ENCODE measurements at places on chromosomes 4 and X.

DNA sequence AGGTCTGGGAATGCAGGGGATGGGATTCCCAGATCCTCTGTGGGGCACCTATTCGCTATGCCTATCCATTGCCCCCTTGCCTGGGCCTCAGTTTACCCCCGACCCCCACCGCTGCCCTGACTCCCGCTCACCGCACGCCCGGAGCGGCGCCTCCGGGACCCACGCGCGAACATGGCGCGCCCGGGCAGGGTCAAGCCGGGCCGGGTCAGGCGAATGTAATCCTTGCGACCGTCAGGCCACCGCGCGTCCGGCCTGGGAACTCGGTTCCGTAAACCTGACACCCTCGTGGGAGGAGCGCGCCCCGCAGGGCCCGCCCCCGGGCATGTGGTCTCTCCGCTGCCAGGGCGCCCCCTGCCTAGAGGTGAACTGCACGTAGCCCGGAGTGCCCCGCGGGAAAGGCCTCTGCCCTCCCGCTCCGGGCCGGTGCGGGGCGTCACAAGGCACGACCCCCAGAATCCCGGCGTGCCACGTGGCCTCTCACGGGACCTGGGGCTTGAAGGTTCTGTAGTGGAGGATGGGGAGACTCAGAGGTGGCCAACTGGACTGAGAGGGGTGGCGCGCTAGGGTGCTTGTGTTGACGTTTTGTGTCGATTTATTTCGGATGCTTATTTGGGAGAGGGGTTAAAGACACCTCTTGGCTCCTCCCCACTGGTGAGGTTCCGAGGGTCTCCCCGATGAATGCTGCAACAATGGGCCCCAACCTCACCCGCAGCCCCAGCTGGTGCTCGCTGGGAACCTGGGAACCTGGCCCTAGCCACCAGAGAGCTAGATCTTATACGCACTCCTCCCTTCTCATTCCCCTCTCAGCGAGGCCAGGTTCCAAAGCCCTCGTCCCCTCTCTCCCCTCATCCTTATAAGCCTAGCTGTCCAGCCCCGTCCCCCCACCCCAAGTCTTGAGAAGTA lies at the start of gene PRICKLE3:
Gene PRICKLE3, minus strand, starts transcription at position 249 of the 903 bp plus-strand sequence. Its CDS starts 76 bp downstream, at position 173.
- peak; percentile 15 for DNase-seq

GRCh38 chr4:40327340-40327739 lies 7.8 kb upstream of the CHRNA9 start:
- DNase-seq: no peak

DNA sequence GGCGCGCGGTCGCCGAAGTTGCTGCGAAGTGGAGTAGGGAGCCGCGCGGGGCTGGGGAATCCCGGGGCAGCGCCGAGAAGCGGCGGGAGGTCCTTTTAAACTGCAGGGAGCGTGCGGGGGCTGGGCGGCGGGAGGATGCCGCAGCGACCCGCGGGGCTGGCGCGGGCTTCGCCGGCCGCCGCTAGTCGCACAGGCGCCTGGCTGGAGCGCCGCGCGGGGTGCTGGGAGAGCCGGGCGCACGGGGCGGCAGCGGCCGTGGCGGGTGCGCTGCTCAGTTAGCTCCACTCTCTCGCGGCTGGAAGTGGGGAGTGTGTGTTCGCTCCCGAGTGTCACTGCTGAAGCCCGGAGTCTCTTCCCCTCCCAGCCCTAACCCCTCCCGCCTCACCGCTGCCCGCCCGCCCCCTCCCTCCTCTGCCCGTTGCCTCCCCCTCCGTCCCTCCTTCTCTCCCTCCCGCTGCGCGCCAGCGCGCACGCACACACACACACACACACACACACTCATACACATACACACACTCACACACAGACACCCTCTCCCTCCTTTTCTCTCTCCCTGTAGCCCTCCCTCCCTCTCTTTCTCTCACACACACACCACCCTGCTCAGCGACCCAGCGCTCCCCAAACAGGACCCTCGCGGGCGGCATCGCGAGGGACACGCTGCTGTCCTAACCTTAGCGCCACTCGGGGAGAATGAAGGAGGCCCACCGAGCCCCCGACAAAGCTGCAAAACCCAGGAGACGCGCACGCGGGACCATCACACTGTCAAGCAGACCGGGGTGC lies at the start of gene NDNF:
Gene NDNF, minus strand, starts transcription at position 312 of the 780 bp plus-strand sequence. CDS start 26,698 bp downstream, outside the sequence.
- peak; percentile 25 for DNase-seq

DNA sequence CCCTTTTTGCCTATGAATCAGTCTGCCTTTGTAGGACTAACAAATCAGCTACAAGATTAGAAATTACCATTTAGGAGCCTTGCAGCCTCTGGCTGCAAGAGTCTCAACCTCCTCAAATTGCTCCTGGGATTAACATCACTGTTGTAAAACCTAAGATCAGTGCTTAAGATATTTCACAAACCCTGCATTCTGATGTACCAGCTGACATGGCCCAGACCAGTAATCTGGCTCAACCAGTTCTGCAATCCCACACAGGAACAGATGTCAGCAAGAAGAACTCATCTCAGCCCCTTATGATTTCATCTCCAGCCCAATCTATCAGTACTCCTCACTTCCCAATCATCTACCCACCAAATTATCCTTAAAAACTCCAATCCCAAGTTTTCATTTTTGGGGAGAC lies 32.5 kb upstream of the AADAT start:
- no peak for DNase-seq

- DNase-seq: no peak
Observed at GRCh38 chr4:15765910-15766697, 12.0 kb upstream of the CD38 start.

DNA sequence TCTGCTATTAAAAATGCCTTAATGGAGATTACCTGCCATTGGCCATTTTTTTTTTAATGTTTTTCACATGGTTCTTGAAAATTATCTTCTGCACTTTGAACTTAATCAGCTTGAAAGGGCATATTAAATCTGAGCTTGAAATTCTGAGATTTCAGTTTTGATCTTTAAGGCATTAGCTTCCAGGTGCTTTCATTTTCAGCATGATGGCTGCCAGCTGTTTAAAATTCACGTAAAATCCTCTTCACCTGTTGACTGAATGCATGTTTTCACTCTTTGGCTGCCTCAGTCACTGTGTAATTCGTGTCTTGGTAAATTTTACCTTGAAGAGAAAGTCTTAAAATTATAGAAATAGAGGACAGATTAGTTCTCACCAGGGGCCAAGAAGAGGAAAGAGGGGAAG lies 39.6 kb downstream of the SMAD1 start:
- DNase-seq: no peak

GRCh38 chr4:37483610-37484009 lies 202.6 kb downstream of the RELL1 start:
- no peak for DNase-seq

GRCh38 chr4:53890461-53890860 lies 173.9 kb downstream of the CHIC2 start:
- DNase-seq: no peak

- no peak for DNase-seq
Observed at GRCh38 chrX:38515291-38515690, 46.1 kb upstream of the TSPAN7 start.

DNA sequence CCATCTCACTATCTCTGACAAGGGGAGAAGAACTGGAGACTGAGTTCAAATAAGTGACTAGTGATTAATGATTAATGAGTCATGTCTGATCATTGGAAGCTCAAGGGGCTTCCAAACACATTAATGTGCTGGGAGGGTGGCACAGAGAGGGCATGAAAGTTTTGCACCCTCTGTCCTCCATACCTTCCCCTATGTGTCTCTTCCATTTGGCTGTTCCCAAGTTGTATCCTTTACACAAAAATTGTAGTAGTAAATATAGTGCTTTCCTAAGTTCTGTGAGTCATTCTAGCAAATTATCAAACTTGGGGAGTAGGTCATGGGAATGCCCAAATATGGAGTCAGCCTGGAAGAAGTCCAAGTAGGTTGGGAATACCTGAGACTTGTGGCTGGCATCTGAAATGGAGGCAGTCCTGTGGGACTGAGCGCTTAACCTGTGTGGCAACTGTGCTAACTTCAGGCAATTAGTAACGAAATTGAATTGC lies 4.1 kb upstream of the FAM200B start:
- DNase-seq: peak; percentile 23

GRCh38 chr4:152281211-152281610 lies 254.7 kb downstream of the FBXW7 start:
- no peak for DNase-seq

GRCh38 chrX:116490104-116490503 lies 27.3 kb upstream of the CT83 start:
- DNase-seq: no peak

DNA sequence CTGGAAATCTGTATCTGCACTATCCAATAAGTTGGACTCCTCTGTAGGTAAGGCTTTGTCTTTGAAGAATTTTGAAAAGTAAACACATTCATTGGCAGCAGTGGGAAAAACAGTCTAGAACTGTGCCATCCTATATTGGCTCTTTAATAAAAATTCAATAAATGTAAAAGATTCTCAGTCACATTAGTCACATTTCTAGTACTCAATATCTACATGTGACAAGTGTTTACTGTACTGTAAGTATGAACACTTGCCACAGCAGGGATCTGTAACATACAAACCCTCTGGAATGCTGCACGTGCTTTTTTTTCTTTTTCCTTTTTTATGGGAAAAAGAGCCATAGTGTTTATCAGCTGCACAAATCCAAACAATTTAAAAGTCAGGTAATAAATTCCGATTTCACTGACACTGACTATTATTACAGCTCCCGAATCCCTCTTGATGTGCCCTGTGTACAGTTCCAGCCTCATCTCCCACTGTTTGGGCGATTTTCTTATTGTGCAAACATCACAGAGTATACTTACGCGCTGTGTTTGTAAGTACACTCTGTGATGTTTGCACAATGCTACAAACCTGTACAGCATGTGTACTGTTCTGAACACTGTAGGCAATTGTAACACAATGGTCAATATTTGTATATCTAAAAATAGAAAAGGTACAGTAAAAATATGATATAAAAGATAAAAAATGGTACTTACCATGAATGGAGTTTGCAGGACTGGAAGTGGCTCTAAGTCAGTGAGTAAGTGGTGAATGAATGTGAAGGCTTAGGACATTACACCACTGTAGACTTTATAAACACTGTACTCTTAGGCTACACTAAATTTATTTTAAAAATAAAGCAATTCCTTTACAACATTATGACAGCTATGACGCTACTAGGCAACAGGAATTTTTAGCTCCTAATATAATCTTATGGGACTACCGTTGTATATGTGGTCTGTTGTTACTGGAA lies 8.7 kb downstream of the PYURF start:
- peak; percentile 35 for DNase-seq

DNA sequence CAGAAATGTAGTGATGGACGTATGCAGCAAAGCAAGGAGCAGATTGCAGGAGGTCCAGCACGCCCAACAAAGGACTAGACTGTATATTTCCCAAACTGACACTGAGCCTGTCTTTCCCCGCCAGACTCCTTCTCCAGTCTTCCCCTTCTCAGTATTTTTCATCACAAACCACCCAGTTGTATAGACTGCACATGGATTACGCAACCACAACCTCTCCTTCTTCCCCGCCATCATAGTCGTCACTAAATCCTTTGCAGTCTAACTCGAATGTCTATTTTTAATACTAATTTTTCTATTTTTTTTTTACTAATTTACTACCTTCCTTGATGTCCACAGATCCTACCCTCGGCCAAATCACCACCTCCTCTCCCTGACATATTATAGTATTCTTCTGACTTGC lies 105.4 kb downstream of the MTNR1A start:
- no peak for DNase-seq

- peak; percentile 61 for DNase-seq
Observed at GRCh38 chr4:49000806-49001205, 14.7 kb downstream of the CWH43 start.

GRCh38 chrX:10111364-10112148 lies 45.2 kb upstream of the CLCN4 start:
- DNase-seq: no peak

DNA sequence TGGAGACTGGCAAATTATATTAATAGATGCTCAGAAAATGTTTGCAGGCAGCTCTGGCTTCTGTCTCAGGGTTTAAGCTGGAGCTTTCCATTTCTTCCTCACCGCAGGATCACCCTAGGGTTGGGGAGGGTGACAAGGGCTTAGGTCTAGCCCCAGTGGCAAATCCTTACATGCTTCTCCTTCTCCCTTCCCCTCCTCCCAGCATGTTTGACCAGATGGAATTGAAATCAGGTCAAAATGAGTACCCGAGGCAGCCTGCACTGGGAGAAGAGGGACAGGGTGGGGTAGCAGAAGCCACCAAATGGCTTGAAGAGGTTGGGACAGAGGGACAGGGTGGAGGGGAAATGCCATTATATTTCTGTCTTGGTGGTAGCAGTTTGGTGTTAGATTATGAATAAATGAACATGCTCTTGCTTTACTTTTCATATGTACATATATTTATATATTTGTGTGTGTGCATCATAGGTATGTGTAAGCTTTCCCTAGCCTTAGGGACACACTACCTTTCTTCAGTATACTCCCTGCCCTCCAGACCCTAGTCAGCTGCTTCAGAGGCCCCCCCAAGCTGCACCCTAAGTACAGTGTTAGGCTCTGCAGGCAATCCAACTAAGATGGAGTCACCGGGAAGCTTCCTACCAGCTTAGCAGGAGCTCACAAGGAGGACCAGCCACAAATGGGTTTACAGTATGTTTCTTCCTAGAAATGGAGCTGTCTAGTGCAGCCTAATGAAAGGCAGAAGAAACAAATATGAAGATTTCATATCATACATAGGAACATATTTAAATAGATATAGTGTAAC lies 1.8 kb downstream of the TMEM35A start:
- no peak for DNase-seq

GRCh38 chrX:20654596-20655106 lies 387.9 kb upstream of the RPS6KA3 start:
- DNase-seq: no peak

All from COR-L47 (cell line).